ENCODE measurements at places on chromosomes 6 and 20.
A peak's percentile ranks its signal among the peaks of the same experiment; 100 is the strongest.

DNA sequence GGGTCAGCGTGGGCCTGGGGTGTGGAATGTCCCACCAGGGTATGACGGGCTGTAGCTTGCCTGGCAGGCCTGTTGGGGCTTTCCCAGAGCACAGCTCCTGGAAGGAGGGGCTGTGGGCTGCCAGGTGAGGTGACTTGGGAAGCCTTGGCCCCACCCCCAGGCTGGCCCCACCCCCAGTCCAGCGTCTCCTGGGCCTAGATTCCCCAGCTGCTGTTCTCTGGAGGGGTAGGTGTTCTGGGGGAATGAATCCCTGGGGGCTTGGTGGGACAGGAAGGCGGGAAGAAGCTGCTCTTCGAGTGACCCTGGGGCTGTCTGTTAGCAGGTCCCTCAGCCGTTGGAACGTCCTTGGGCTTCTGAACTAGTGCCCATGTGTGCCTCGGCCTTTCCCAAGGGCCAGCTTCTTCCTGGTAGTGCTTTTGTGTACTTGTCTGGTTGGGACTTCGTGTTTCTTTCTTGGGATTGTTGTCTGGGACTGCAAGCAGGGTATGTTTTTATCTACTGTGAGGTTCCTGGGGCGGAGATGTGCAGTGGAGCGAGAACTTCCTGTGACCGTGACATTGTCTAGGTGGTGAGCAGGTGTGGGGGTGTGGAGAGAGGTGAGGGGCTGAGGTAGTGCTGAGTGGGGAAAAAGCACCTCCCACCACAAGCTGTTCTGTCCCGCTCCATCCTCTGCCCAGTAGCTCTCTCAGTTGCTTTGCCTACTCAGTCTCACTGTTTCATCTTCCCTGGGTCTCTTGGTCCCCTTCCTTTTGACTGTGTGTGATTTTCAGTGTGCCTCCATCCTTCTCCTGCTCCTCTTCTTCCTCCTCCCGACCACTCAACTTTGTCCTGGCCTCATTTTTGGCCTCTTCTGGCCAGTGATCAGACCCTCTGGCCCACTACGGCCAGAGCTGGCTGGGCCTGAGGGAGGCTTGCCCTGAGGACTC, 1.3 kb upstream of the DDR1 start:
- peak; percentile 30 for DNase-seq

GRCh38 chr20:2303673-2304072, 7.9 kb downstream of the TGM3 start:
- DNase-seq, result no peak

DNA sequence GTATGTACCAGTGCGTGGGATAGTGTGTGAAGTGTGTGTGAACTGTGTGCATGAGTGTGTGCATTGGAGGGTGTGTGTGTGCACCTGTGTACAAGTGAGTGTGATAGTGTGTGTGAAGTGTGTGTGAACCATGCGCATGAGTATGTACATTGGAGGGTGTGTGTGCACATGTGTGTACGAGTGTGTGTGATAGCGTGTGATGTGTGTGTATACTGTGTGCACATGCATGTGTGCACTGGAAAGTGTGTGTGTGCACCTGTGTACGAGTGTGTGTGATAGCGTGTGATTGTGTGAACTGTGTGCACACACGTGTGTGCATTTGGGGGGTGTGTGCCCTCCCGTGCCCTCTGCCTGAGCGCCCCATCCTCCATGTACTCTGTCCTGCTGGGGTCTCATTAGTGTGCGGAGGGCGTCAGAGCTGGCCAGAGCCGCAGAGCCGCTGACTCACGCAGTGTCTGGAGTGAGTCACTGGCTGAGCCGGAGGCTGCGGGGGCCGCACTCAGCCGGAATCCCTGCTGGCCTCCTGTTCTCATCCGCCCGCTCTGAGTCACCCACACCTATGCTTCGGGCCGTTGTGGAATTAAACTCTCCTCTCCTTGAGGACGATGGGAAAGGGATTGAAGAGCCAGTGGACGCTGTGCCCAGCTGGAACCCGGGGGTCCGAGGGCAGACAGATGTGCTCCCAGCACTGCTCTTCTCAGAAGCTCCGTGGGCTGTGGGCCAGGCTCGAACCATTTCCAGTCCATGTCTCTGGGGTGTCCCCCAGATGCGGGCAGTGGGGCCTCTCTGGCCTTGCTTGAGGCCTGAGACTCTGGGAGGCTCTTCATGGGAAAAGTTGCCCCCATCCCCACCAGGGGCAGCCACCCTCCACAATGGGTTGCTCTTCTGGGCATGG, 27.3 kb upstream of the STX16 start:
- no peak for DNase-seq

GRCh38 chr20:5095931-5096330, 23.8 kb downstream of the PCNA start:
- DNase-seq, result no peak

DNA sequence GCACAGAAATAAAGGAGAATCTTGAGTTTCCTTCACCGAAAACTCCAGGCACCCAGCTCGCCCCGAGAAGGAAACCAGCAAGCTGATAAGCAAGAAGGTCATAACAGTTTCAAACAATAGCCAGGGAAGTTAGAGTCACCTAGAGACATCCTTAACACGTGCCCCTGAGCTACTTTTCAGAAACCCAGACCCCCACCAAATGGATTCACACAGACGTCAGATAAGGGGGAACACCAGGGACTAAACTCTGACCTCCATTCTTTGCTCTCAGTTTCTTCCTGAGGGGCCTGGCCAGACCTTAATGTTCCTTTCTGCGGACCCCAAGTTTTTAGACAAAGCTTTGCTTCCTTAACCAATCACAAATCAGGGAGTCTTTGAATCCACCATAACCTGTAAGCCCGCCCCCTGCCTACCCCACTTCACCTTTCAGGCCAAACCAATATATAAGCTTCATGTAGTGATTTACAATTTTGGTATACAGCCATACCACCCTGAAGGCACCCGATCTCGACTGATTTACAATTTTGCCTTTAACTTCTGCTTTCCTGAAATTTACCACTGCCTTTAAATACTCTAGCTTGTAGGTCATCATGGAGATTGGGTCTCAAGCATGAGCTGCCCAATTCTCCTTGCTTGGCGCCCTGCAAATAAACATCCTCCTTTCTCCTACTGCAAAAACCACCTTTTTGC, 11.7 kb downstream of the SOD2 start:
- no peak for DNase-seq

- no peak for DNase-seq
Measured at GRCh38 chr20:41534170-41534569, 84.0 kb downstream of the CHD6 start.

- DNase-seq, result no peak
Measured at GRCh38 chr20:63701329-63702035, 5.0 kb downstream of the TNFRSF6B start.

- no peak for DNase-seq
Measured at GRCh38 chr6:67433124-67433523, 1202.0 kb upstream of the ADGRB3 start.

GRCh38 chr6:24883618-24884017, 52.1 kb downstream of the RIPOR2 start:
- DNase-seq, result no peak

- DNase-seq, result no peak
Measured at GRCh38 chr6:30795549-30796293, 51.4 kb upstream of the IER3 start.
